ENCODE measurements at places on chromosomes 4 and X. TPM values are rescaled to one million over a fixed set of nuclear protein-coding genes. Genes with fewer than 3 reads are reported as not detected.

Gene PNMA6F
- not detected for polyA plus RNA-seq

Gene PARM1
- polyA plus RNA-seq, result not detected

Gene PPP1R2C
- polyA plus RNA-seq, result 2.1 TPM

Gene WDFY3
- polyA plus RNA-seq, result not detected

Gene UBE2K
- 96.6 TPM for polyA plus RNA-seq

Gene OTC
- not detected for polyA plus RNA-seq

Gene USP51
- polyA plus RNA-seq, result 0.33 TPM

Gene LPAR4
- polyA plus RNA-seq, result not detected

Gene USP17L5
- polyA plus RNA-seq, result not detected

Gene HDX
- 1.1 TPM for polyA plus RNA-seq

Gene FABP2
- polyA plus RNA-seq, result not detected

Gene HELT
- polyA plus RNA-seq, result not detected

Gene HAND2
- polyA plus RNA-seq, result not detected

Gene KCTD8
- polyA plus RNA-seq, result not detected

Gene CSAG1
- polyA plus RNA-seq, result not detected

Gene BEX1
- 2.3 TPM for polyA plus RNA-seq

Gene TRIM61
- not detected for polyA plus RNA-seq

Gene NAP1L3
- 1.5 TPM for polyA plus RNA-seq

Gene SORBS2
- polyA plus RNA-seq, result not detected

Gene DMP1
- not detected for polyA plus RNA-seq

Gene MAGEA6
- polyA plus RNA-seq, result not detected

Gene ANXA3
- polyA plus RNA-seq, result not detected

Gene FREM3
- polyA plus RNA-seq, result 0.14 TPM

Gene PDZD4
- not detected for polyA plus RNA-seq

Gene LANCL3
- polyA plus RNA-seq, result not detected

Gene DTHD1
- 0.38 TPM for polyA plus RNA-seq

Gene CT45A2
- not detected for polyA plus RNA-seq

Gene UGT2B17
- polyA plus RNA-seq, result not detected

Gene FGFBP1
- polyA plus RNA-seq, result not detected

Gene ETDB
- not detected for polyA plus RNA-seq

Gene TMSB15B
- polyA plus RNA-seq, result 12.3 TPM

Gene RGN
- not detected for polyA plus RNA-seq

Gene ZMYM3
- 5.7 TPM for polyA plus RNA-seq

Gene LDB2
- polyA plus RNA-seq, result not detected

Gene PHOX2B
- polyA plus RNA-seq, result not detected

Gene LRPAP1
- polyA plus RNA-seq, result 99.6 TPM

All from CD4-positive, CD25-positive, alpha-beta regulatory T cell (primary cell).